ENCODE measurements at places on chromosomes 1 and 21. TPM values are rescaled to one million over a fixed set of nuclear protein-coding genes. Genes with fewer than 3 reads are reported as not detected.

RERE gene
- total RNA-seq = 115 TPM

DNA sequence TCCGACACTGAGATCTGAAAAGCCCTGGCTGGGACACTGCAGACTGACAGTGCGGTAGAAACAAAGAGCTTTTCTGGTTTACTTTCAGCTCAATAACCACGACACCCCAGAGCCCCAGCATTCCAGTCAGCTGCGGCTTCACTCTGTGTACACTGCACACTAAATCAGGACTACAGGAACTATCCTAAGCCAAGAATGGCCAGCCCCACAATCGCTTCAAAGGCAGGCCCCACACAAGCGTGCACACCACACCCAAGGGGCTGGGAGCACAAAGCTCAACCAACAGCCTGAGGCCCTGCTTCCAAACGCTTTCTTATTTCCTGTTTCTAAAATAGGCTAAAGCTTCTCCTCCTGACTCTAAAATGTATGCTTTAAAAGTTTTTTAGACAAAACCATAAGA lies 28.4 kb downstream of the URB1 start:
- H3K36me3 ChIP-seq = no peaks in the 10 kb centered on the region
- no peak overlapping the region for H3K27ac ChIP-seq

DNA sequence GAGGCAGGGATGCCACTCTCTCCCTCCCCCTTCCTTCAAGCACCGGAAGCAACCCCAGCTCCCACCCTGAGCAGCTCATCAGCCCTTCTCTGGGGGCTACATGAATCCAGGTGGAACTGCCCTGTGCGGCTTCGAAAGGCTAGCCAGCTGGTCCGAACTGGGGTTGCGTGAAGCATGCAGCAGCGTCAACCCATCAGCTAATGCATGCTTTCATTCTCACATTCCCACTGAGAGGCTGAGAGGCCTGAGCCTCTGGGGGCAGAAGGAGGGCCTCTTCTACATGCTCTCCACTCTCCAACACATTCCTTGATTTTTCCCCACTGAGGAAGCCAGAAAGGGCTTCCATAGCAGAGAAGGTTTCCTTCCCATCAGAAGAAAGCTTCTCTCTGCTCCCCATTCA lies 5.6 kb downstream of the RXRG start:
- no peak overlapping the region for H3K4me3 ChIP-seq
- DNase-seq = no peak
- no peak overlapping the region for H3K27ac ChIP-seq

DNA sequence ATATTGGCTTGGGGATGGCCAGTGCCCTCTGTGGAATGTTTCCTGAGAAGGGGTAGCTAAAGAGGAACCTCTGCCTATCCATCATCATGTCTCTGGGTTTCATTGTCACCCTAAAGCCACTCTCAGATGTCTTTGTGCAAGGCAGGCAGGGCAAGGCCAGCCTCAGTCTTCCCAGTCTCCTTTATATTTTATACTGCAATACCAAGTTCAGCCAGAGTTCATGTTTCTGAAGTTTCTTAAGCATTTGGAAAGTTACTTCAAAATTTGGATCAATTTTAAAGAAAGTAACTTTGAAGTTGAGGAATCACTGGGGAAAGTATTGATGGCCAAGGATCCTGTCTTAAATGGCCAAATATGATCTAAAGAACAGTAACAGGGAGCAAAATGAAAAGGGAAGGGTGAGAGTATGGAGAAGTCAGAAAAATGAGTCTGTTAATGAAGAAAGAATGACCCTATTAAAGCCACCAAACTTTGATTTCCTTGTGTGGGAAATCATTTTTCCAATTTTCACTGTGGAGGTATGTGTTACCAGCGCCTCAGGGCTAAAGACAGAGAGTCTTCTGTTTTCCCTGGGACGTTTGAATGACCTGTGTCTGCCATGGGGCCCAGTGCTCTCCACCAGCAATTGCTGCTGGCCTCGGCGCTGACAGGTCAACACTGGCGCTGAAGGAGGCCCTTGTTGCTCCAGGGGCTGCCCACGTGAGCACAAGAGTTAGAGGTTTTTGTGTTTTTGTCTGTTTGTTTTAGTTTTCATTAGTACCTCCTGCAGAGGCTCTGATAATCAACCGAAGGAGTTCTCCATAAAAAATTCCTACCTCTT lies 93.9 kb downstream of the ATP5PO start:
- no peaks in the 10 kb centered on the region for H3K36me3 ChIP-seq
- H3K4me1 ChIP-seq = peaks cover 11% of the 10 kb centered on the region
- no peak overlapping the region for H3K27ac ChIP-seq
- no peaks in the 10 kb centered on the region for H3K27me3 ChIP-seq
- DNase-seq = no peak

DNA sequence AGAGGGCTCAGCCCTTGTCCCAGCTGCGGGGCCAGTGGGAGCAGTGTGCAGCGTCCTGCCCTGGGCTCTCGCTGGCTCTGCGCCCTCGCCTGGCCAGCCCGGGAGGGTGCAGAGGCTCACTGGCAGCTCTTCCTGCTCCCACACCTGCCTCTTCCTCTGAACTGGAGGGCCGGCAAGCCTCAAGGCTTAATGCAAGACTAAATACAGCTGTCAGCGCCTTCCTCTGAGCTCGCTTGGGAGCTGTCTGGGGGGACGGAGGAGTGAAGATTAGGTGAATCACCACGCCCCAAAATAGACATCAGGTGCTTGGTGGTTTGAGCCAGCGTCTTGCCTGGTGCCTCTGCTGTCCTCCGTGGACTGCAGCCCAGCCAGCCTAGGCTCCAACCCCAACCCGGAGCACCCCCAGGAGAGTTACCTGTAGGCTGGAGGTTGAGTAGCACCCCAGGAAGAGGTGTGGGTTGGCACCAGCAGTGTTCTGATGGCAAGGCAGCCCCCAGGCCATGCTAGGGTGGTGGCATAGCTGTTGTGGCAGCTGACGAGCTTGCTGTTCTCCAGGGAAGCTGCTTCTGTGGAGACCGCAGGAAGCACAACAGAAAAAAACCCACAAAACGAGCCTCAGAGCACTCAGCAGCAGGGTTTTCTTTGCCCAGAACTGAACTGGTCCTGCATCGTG lies 36.9 kb downstream of the UMODL1 start:
- no peaks in the 10 kb centered on the region for H3K36me3 ChIP-seq
- no peak overlapping the region for H3K27ac ChIP-seq
- H3K4me1 ChIP-seq = no peaks in the 10 kb centered on the region
- DNase-seq = no peak

- no peak for DNase-seq
- no peak overlapping the region for H3K4me3 ChIP-seq
- no peak overlapping the region for H3K27ac ChIP-seq
Measured at GRCh38 chr1:21397813-21398188, 42.1 kb upstream of the NBPF3 start.

- no peak for DNase-seq
- H3K27ac ChIP-seq = no peak overlapping the region
- H3K27me3 ChIP-seq = no peaks in the 10 kb centered on the region
- H3K4me1 ChIP-seq = no peaks in the 10 kb centered on the region
Measured at GRCh38 chr1:36905941-36906340, 128.4 kb downstream of the GRIK3 start.

DNA sequence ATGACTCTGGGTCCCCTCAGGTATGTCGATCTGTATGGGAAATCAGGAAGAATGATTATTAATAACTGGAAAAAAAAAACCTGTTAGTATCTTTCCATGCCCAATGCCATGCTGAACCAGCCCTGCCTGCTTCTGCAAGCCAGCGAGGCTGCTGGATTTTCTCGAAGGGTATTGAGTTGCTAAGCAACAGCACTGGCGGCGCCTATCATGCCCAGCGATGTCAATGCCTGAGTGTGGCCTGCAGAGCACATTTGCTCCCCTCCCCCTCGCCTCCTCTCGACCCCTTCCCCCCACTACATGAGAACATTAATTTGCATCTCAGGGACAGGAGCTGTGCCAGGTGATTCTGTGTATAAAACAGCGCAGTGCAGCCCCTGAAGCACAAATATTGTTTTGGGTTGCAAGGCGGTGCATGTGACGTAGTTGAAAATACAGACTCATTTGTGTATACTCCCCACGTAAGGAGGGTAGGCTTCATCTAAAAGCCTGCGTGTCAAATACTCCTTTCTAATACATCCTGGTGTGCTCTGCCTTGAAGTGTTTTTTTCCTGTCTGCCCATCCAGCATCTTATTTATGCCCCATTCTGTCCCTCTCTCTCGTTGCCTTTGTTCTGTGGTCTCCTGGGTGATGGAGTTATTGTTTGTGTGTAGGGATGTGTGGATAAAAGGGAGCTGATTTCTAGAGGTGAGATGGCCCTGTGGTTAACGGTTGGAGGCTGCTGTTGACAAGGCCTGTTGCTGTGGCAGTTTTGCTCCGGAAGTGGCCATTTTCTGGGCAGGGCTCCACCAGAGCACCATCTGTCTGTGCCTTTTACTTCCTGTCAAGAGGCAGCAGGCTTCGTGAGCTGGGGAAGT lies 32.7 kb upstream of the ATP5PO start:
- no peaks in the 10 kb centered on the region for H3K36me3 ChIP-seq
- peak; percentile 18 for DNase-seq
- peaks cover 12% of the 10 kb centered on the region for H3K4me1 ChIP-seq
- no peaks in the 10 kb centered on the region for H3K27me3 ChIP-seq
- no peak overlapping the region for H3K27ac ChIP-seq
- no peak overlapping the region for H3K4me3 ChIP-seq

DNA sequence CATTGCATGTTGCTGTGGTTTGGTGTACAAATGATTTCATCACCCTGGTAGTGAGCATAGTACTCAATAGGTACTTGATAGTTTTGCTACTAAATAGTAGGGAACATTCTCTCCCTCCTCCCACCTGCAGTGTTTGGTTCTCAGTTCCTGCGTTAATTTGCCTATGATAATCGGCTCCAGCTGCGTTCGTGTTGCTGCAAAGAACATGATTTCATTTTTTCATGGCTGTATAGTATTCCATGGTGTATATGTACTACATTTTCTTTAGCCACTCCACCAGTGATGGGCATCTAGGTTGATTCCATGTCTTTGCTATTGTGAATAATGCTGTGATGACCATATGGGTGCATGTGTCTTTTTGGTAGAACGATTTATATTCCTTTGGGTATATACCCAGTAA lies 903.4 kb downstream of the TTLL7 start:
- H3K36me3 ChIP-seq = no peaks in the 10 kb centered on the region
- no peak overlapping the region for H3K27ac ChIP-seq
- no peaks in the 10 kb centered on the region for H3K4me1 ChIP-seq
- DNase-seq = no peak

- no peaks in the 10 kb centered on the region for H3K27me3 ChIP-seq
- no peak overlapping the region for H3K27ac ChIP-seq
- H3K36me3 ChIP-seq = no peaks in the 10 kb centered on the region
- no peaks in the 10 kb centered on the region for H3K4me1 ChIP-seq
- DNase-seq = no peak
Measured at GRCh38 chr1:95659166-95659565, 425.2 kb downstream of the RWDD3 start.

GRCh38 chr1:180254854-180255253 lies 24.8 kb downstream of the LHX4 start:
- no peaks in the 10 kb centered on the region for H3K36me3 ChIP-seq
- H3K27me3 ChIP-seq = no peaks in the 10 kb centered on the region
- no peak for DNase-seq
- no peak overlapping the region for H3K4me3 ChIP-seq
- H3K27ac ChIP-seq = no peak overlapping the region

DNA sequence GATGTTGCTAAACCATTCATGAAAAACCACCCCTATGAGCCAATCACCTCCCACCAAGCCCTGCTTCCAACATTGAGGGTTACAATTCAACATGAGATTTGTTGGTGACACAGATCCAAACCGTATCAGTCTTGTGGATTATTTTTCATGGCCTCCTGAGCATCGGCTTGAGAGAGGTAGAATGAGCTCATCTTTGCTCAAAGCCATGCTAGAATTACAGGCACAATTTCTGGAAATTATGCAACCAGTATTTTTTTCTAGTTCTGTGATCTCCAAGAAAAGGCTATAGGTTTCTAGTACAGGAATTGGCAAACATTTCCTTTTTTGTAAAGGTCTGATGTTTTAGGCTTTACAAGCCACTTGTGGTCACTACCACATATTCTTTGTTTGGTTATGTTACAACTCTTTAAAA lies 219.4 kb downstream of the DUSP10 start:
- no peak overlapping the region for H3K4me3 ChIP-seq
- no peaks in the 10 kb centered on the region for H3K4me1 ChIP-seq
- H3K36me3 ChIP-seq = no peaks in the 10 kb centered on the region
- no peak for DNase-seq
- H3K27me3 ChIP-seq = no peaks in the 10 kb centered on the region

Data from ovary (tissue), 10 donors.